ENCODE measurements at places on chromosomes 13 and 19.
A peak's percentile ranks its signal among the peaks of the same experiment; 100 is the strongest.

GRCh38 chr13:77863144-77863543 lies 55.5 kb downstream of the EDNRB start:
- DNase-seq: no peak

DNA sequence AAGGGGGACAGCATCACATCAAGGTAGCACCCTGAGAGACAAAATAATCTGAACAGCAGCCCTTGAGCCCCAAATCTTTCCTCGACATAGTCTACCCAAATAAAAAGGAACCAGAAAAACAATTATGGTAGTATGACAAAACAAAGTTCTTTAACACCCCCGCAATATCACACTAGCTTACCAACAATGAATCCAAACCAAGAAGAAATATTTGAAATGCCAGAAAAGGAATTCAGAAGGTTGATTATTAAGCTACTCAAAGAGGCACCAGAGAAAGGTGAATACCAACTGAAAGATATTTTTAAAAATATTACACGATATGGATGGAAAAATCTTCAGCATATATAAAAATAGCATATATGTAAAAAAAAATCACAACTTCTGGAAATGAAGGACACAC lies 252.9 kb upstream of the SLITRK6 start:
- no peak for DNase-seq

- DNase-seq: no peak
Measured at GRCh38 chr19:42091300-42091699, 15.3 kb downstream of the ZNF574 start.

GRCh38 chr13:97257800-97258799 lies 36.0 kb downstream of the MBNL2 start:
- DNase-seq: no peak

DNA sequence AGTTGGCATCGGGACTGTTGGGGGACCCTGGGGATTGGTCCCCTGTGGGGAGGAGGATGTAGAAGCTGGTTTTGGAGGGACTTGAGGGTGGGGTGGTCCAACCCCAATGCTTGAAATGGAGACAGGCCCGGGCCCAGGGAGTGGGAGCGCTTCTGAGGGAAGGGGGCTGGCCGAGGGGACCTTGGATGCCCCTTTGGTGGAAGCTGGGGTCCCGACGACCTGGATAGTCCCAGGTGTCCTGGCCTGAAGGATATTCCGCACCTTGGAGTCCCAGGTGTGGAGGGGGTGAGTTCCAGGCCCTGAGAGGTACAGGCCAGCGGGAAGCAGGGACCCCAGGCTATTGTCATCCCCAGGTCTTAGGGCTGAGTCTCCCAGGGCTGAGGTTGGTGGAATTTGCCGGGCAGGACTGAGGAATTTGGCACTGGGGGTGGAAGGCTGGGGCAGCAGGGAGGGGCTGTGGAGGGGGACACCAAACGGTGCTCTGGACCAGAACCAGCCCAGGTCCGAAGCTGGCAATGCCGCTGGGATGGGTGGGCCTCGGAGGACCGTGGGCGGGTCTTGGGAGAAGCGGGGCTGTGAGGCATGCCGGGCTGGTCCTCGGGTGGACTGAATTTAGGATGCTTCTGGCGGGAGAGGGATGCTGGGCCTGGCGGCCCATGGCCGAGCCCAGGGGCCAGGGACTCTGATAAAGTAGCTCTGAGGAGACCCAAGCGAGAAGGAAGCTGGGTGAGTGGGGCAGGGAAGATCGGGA lies 1.8 kb downstream of the HDGFL2 start:
- DNase-seq: no peak

- DNase-seq: no peak
Measured at GRCh38 chr13:92781965-92782690, 444.5 kb upstream of the GPC6 start.

GRCh38 chr19:35267353-35267817 lies 1.4 kb upstream of the USF2 start:
- no peak for DNase-seq

- DNase-seq: no peak
Measured at GRCh38 chr13:91946498-91947070, 548.2 kb downstream of the GPC5 start.

GRCh38 chr13:30082391-30082790 lies 225.0 kb downstream of the KATNAL1 start:
- no peak for DNase-seq

- no peak for DNase-seq
Measured at GRCh38 chr13:89401264-89401675, 1730.1 kb downstream of the SLITRK5 start.

GRCh38 chr13:43129066-43129465 lies 105.7 kb downstream of the DNAJC15 start:
- DNase-seq: no peak

GRCh38 chr13:75825161-75825560 lies 189.0 kb downstream of the LMO7 start:
- no peak for DNase-seq

GRCh38 chr13:83151308-83151660 lies 731.0 kb downstream of the SLITRK1 start:
- DNase-seq: no peak

GRCh38 chr19:33551676-33552075 lies 30.1 kb upstream of the PEPD start:
- DNase-seq: no peak

DNA sequence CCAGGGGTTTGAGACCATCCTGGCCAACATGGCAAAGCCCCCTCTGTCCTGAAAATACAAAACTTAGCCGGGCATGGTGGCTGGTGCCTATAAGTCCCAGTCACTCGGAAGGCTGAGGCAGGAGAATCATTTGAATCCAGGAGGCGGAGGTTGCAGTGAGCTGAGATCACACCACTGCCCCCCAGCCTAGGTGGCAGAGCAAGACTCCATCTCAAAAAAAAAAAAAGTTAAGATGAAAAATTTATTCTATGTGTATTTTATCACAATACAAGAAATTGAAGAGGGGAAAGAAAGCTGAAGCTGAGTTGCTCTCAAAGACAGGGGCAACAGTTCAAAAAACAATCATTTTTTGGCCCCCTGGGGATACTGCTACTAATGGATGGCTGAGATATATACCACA lies 31.1 kb downstream of the INSR start:
- no peak for DNase-seq

GRCh38 chr13:21625366-21625765 lies 21.4 kb upstream of the MICU2 start:
- DNase-seq: no peak

DNA sequence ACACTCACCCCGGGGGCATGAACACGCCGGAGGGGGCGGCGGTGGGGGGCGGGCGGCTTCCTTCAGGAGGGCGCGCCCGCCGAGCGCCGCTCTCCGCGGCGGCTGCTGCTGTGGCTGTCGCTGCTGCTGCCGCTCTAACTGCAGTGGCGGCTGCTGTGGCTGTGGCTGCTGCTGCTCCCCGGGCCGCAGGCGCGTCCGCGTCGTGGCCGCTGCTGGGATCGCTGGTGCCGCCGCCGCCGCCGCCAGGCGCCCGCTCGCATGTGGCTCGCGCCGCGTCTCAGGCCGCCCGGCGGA lies at the start of gene BBC3:
Gene BBC3, minus strand, starts transcription at position 279 of the 294 bp plus-strand sequence. CDS start 2,768 bp downstream, outside the sequence.
- DNase-seq: no peak

- DNase-seq: no peak
Measured at GRCh38 chr19:8609279-8610040, 1.1 kb downstream of the ADAMTS10 start.

- no peak for DNase-seq
Measured at GRCh38 chr13:20566468-20566897, 474 bp upstream of the IFT88 start.

GRCh38 chr13:77143431-77143830 lies 116.5 kb upstream of the FBXL3 start:
- DNase-seq: no peak

GRCh38 chr19:45613926-45614725 lies 12.1 kb upstream of the GPR4 start:
- DNase-seq: no peak

GRCh38 chr19:46361915-46362314 lies 15.0 kb downstream of the PPP5C start:
- no peak for DNase-seq

DNA sequence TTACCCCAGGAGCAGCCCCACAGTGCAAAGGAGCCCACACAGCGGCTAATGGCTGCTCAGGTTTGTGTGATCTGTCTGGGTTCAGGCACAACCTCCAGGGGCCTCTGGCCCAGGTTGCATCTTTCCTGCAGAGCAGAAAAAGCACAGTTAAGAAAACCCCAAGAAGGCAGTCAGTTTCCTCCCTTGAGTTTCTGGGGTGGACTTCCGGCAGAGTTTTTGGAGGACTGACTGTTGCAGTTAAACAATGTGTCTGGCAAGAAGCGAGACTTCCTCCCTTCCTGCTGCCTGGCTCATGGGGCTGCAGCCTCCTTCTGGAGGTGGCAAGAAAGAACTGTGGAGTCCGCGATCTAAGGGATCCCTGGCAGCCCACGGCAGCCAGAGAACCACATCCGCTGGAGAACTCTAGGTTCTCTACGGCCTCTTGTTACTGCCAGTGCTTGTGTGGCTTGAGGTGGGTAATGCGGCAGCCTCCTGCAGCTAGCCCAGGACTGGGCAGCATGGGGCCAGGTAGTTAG lies 114.4 kb downstream of the ZDHHC20 start:
- no peak for DNase-seq

DNA sequence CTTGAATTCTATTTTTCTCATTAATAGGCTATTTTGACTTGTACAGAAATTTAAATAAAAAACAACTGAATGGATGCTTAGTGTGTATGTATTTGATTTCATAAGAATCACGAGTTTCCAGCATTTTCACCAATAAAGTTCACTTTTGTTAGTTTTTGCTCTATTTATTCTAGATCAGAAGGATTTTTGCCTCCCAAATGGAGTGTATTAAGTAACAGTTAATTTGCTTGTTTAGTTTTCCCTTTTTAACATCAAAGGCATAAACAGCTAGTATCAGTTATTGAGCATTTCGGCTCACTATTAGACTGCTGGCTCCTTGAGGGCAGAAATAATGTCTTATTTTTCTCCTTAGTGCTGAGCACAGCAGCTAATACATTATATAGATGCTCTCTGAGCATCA lies 414.1 kb downstream of the FGF9 start:
- no peak for DNase-seq

- DNase-seq: no peak
Measured at GRCh38 chr13:110302997-110303396, 4.0 kb downstream of the COL4A1 start.

DNA sequence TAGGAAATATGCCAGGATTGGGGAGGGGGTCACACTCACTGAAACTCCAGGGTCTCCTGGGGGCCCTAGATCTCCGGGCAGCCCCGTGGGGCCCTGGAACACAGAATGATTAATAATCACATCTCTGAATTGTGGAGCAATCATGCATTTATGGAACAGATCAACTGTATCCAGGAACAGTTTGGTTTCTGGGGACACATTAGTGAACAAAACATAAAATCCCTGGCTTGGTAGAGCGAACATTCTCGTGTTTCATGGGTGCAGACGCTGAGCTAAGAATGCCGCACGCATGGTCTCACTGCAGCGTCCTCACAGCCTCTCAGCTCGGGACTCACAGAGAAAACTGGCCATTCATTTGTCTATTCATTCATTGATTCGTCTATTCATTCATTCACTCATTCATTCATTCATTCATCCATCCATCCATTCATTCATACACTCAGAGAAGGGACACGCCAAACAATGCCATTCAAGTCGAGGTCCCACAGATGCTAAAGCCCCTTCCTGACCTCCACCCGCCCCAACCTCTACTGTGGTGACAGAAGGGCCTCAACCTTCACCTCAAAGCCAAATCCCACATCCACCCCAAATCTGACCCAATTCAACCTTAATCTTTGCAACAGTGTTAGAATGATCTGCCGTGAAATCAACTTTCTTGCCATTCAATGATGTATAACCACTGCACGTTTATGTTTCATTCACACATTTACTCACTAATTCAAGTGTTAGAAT lies 35.0 kb upstream of the OLFM2 start:
- no peak for DNase-seq

DNA sequence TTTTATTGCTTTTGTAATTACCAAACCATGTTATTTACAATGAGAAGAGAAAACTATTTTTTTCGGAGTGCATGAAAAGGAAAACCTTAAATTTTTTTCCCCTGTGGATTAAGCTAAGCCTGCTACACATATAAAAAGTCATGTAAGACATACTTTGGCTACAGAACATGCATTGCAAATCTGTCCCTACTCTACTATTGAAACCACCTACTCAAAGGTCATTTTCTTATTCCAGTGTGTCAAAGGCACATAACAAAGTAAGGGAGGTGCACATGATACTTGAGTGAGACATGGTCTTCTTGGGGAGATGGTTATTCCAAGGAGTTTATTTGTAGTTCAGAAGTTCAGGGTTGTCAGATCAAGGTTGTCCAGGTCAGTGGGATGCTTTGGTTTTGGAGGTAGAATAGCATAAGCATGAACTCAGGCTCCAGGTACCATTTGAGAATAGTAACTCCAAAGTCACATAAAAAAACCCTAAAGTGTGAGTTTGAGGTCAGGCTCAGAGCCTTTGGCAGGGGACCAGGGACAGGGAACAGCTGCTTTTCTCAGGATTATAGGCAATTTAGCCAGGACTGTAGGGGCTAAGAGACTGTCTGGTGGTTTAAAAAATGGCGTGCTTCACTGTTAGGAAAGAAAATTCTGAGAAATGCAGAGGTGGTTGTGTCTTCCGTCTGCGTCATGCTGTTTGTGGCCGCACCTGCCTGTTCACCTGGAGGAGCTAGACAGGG lies 15.4 kb downstream of the FARP1 start:
- DNase-seq: no peak

DNA sequence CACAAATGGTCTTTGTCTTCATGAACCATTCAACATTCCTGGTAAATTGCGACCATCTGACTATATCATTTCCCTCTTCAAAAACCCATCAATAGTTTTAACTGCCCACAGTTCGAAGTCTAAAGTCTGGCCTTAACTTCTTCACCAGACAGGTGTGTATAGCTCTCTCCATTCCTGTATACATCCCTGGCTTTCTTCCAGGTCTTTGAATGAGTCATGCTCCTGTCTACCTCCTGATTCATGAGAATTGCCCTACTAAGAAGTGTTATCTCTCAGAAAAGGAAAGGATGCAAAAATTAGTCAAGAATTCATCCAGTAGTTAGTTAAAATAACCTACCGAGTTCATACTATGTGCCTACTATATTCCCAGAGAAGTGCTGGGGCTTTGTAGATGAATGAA lies 225.0 kb downstream of the TBC1D4 start:
- DNase-seq: no peak

- DNase-seq: no peak
Measured at GRCh38 chr19:18749362-18750231, 41.5 kb downstream of the COMP start.

GRCh38 chr13:40484101-40484800 lies 182.2 kb downstream of the FOXO1 start:
- DNase-seq: no peak

GRCh38 chr19:53254411-53255341 lies at the start of gene ZNF677:
TSS of gene ZNF677 (minus strand) at chr19:53254873. CDS start at chr19:53251550, 3,323 bp downstream.
- no peak for DNase-seq

- DNase-seq: no peak
Measured at GRCh38 chr13:43431841-43432240, 354.9 kb downstream of the ENOX1 start.

- DNase-seq: peak; percentile 62
Measured at GRCh38 chr19:48501494-48502349, 9.9 kb downstream of the LMTK3 start.

- no peak for DNase-seq
Measured at GRCh38 chr19:27738569-27739193, 1474.3 kb downstream of the UQCRFS1 start.

- no peak for DNase-seq
Measured at GRCh38 chr13:72540881-72541280, 186.5 kb downstream of the MZT1 start.

- no peak for DNase-seq
Measured at GRCh38 chr19:16920816-16921529, 32.2 kb downstream of the F2RL3 start.

GRCh38 chr13:108708921-108709320 lies 79.5 kb downstream of the MYO16 start:
- no peak for DNase-seq

- no peak for DNase-seq
Measured at GRCh38 chr13:91868351-91868750, 469.9 kb downstream of the GPC5 start.

GRCh38 chr19:38211151-38211591 lies 12.9 kb downstream of the DPF1 start:
- no peak for DNase-seq
